Stimulated activated CD4-positive, alpha-beta T cell treated with anti-CD3 and anti-CD28 coated beads, TNF-alpha, amount 100 ng/mL, for 1 hour (primary cell): ENCODE measurements at places on chromosomes 12 and 14.

DNA sequence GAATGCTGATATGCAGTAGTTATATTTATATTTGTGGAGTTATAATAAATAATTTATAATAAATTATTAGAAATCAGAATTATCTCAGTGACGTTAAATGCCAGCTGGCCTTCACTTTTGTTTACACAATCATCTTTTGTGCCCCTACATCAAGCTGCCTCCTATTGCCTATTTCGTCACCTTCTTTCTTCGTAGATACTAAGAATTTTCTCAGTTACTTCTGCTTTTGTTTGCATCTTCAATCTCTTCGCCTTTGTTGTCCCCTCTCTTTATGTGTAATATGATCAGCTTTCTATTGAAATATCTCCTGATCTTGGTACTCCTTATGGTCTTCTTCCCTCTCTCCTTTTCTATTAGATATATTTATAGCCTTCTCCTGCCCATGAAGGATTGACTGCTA, 197.0 kb downstream of the ERC1 start:
- DNase-seq = no peak

DNA sequence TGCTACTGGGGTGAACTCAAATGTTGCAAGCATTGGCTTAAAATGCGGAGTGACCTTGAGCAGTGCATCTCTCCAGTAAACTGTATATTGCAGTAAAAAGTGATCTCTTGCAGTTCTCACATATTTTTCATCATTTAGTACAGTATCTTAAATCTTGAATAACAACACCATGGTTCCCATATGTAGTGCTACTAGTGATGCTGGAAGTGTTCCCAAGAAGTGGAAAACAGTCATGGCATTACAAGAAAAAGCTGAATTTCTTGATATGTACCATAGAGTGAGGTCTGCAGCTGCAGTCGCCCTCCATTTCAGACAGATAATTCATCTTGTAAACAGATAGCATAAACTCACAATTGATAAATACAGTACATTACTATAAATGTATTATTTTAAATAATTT, 42.9 kb upstream of the TSPAN8 start:
- DNase-seq = no peak

GRCh38 chr14:92360651-92361370, 37.8 kb downstream of the SLC24A4 start:
- DNase-seq = no peak

GRCh38 chr14:103066399-103066798, 9.1 kb upstream of the CDC42BPB start:
- DNase-seq = no peak
